ENCODE measurements at places on chromosomes 7 and 10.

DNA sequence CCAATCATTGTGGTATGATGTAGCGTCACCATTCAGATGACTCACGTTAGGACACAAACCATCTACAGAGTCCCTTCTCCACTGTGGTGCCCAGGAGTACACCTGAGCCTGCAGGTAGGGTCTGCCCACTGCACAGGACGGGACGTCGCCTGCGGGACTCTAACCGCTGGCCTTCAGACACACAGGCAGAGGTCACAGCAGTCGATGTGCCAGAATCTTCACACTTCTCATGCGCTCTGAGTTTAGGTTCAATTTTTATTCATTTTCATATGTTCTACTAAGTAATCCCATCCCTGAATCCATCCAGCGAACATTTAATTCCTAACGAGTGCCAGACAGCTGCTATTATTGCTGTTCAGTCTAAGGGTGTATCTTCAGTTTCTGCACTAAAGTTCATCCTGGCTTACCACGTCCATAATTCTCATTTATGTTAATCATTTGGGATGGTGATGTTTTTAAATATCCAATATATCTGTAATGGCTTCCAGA, 73.3 kb downstream of the CXCL12 start:
- DNase-seq: no peak

GRCh38 chr7:47988496-47989386, 9.3 kb upstream of the HUS1 start:
- no peak for DNase-seq

- DNase-seq: no peak
Observed at GRCh38 chr7:89054361-89054760, 258.8 kb upstream of the TEX47 start.

DNA sequence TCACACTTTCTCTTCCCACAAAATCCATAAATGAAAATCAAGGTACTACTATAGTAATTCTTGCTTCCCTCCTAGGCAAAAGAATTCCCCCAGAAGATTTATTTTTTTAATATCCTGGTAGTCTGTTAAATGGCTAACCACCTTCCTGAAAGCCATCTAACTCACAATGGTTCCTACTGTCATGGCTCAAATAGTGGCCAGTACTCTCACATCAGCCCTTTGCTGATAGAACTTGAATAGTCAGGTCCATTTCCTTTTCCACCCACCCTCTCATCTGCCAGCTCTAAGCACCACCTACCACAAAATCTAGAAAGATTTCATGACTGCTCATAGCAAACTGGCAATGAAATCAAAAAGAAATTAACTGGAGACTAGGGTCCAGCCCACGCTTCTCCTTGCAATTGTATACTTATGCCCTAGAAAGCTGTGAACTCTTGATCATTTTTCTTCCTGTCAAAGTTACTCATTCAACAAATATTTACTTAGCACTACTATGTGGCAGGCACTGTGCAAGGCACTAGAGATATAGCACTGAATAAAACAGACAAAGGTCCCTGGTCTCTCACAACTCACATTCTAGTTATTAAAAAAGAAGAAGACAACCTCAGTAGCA, 60.4 kb downstream of the ARMH3 start:
- DNase-seq: no peak

DNA sequence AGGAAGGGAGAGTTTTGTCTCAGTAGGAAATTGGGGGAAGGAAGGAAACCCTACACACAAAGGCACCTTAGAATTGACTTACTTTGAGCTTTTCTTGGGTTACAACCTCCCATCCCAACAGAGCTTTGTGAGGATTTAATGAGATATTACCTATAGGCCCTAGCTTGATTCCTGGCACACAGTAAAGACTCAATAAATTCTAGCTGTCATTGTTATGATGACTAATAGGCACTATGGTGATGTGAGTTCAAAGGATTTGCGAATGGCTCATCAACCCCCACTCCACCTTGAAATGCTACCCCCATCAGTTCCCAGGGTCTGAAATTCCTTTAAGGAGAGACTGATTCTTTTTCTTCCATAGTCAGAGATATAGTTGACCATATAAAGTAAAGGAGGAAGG, 67.9 kb upstream of the SMNDC1 start:
- no peak for DNase-seq

Data from activated CD4-positive, alpha-beta T cell treated with anti-CD3 and anti-CD28 coated beads, Interleukin-2, Interleukin-4, amounts not matched to agents 100 ng/mL and 50 ng/mL, durations not matched to agents 16 hours and 8 hours (primary cell).